ENCODE measurements at places on chromosomes 4 and X.

DNA sequence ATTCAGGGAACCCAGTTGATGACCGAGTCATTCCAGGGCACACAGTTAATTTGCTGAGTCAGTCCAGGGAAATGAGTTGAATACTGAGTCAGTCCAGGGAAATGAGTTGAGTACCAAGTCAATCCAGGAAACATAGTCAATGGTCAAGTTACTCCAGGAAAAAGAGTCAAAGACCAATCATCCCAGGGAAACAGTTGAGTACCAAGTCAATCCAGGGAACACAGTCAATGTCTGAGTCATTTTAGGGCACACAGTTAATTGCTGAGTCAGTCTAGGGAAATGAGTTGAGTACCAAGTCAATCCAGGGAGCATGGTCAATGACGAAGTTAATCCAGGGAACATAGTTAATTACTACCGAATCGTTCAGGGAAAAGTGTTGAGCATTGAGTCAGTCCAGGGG lies 754.4 kb downstream of the NLGN4X start:
- no peak for DNase-seq

- DNase-seq: no peak
These were observed 10.3 kb upstream of the RAB33B start for GRCh38 chr4:139443661-139444060.

GRCh38 chr4:140976768-140977167 lies 156.5 kb downstream of the RNF150 start:
- DNase-seq: no peak

DNA sequence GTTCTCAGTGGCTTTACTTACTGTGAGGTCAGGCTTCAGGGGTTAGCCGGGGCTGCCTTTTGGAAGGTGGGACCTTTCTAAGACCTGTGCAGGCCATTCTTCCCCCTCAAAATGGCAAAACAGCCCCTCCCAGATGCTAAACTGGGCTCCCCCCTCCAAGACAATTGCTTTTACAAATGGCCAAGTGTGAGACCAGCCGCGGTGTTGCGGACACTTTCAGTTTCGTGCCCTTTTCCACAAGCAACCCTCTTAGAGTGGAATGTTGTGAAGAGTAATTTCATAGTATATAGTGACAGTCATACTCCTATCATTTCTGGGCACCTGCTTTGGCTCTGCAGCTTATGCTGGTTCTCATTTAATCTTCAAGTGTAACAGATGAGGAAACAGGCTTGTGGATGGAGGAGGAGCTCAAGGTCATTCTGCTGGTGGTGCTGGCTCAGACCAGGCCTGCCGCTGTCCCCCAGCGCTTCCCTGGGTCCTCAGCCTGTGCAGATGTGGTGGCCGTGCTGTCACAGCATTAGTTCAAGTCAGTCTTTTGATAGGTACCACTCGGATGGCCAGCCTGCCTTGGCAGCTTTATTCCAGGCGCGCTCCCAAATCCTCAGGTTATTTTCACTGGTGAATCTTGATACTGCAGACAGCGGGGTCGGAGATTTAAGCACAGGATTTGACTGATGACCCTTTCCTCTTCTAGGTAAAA lies 55.0 kb upstream of the TADA2B start:
- no peak for DNase-seq

All from myocyte (in vitro differentiated cells).